ENCODE measurements at places on chromosomes 3 and 15. TPM values are rescaled to one million over a fixed set of nuclear protein-coding genes. Genes with fewer than 3 reads are reported as not detected.

Gene GOLGA6L4
- total RNA-seq: 0.84 TPM

Gene DCLK3
- not detected for total RNA-seq

Gene P2RY1
- 0.38 TPM for total RNA-seq

Gene DNAH12
- not detected for total RNA-seq

Gene PLA2G4F
- total RNA-seq: not detected

Gene EEF1AKMT4
- total RNA-seq: 15.7 TPM

Gene MCTP2
- 19.9 TPM for total RNA-seq

Gene KBTBD12
- not detected for total RNA-seq

Gene PLSCR4
- not detected for total RNA-seq

Gene CCDC13
- total RNA-seq: 0.52 TPM

Gene EPHB3
- total RNA-seq: not detected

Gene P3H2
- not detected for total RNA-seq

Gene SAMD7
- total RNA-seq: not detected

Gene ZNF148
- 34.7 TPM for total RNA-seq

Gene CCDC33
- not detected for total RNA-seq

Gene AMIGO3
- total RNA-seq: 0.30 TPM

Gene CPA3
- total RNA-seq: not detected

Gene SERINC4
- total RNA-seq: 0.10 TPM

Gene CAPN3
- 2.5 TPM for total RNA-seq

Gene OR5K2
- total RNA-seq: not detected

Gene C2CD4A
- 0.27 TPM for total RNA-seq

Gene GRM2
- total RNA-seq: 0.23 TPM

Gene EIF4E3
- total RNA-seq: 22.3 TPM

Gene SEC22A
- total RNA-seq: 19.1 TPM

Gene AADACL2
- total RNA-seq: not detected

Gene GABRB3
- total RNA-seq: not detected

Gene LIPC
- 1.0 TPM for total RNA-seq

Gene LYZL4
- not detected for total RNA-seq

Gene WDR72
- not detected for total RNA-seq

Gene OPA1
- 94.0 TPM for total RNA-seq

Gene RTP1
- not detected for total RNA-seq

Gene SH2D7
- total RNA-seq: not detected

Gene NPAP1
- not detected for total RNA-seq

Gene SLC27A2
- 29.2 TPM for total RNA-seq

Gene GNL3
- 240 TPM for total RNA-seq

Gene GP9
- not detected for total RNA-seq

Gene TRIM42
- not detected for total RNA-seq

Gene TUSC7
- not detected for total RNA-seq

Gene MOBP
- total RNA-seq: not detected

Gene ASB14
- not detected for total RNA-seq

Gene MAGEL2
- total RNA-seq: not detected

Gene TOP2B
- total RNA-seq: 112 TPM

Gene NR1I2
- total RNA-seq: 0.67 TPM

Gene GOLGA6A
- total RNA-seq: not detected

Gene CCR5
- total RNA-seq: 2.6 TPM

Gene CHP1
- total RNA-seq: 45.2 TPM

Gene ANKDD1A
- 2.2 TPM for total RNA-seq

Gene NCK1
- 29.3 TPM for total RNA-seq

Gene VGLL3
- total RNA-seq: not detected

Gene TRAIP
- 23.5 TPM for total RNA-seq

Gene IQCF5
- not detected for total RNA-seq

Gene TMEM207
- not detected for total RNA-seq

Gene HRG
- total RNA-seq: not detected

Gene NMD3
- 77.3 TPM for total RNA-seq

Gene ARNT2
- total RNA-seq: not detected

Gene TGM5
- total RNA-seq: not detected

Gene TPRG1
- total RNA-seq: 19.1 TPM
